HFFc6 (cell line): ENCODE measurements at places on chromosomes 3 and 15. TPM values are rescaled to one million over a fixed set of nuclear protein-coding genes. Genes with fewer than 3 reads are reported as not detected.

The GOLGA8T gene
- not detected in 3 replicates for total RNA-seq

The SPSB4 gene
- total RNA-seq: not detected in 3 replicates

The TLR9 gene
- not detected in 3 replicates for total RNA-seq

The TNFSF10 gene
- total RNA-seq: 0.31 TPM in 1 of 2 replicates, not detected in the other

The CCR3 gene
- not detected in 3 replicates for total RNA-seq

The FANCD2 gene
- 9.7 to 18.5 TPM (median 16.1 TPM) in 3 replicates for total RNA-seq

The LINGO1 gene
- total RNA-seq: 0.11 TPM in 1 of 3 replicates, not detected in the others

- H3K4me3 ChIP-seq: no peak overlapping the region
- H3K27ac ChIP-seq: no peak overlapping the region
- no peaks in the 10 kb centered on the region for H3K36me3 ChIP-seq
- DNase-seq: no peak
- no peaks in the 10 kb centered on the region for H3K27me3 ChIP-seq
These were observed 229.0 kb downstream of the OXSM start for GRCh38 chr3:26018889-26019288.

DNA sequence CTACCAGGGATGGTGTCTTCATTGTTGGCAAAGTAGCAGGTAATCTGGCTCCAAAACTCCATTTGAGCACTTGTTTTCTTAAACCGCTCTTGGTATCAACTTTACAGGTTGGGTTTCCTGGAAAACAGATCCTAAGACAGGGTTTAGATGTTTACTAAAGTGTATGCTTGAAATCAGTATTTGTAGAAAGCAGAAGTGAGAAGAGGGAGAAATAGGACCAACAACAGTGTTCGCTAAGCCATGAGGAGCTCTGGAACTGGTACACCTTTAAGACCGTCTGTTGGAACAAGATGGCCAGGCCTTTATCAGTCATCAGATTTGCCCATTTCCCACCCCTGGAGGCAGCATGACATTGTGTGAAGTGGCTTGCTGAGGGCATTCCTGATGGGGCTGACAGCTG, 171.0 kb upstream of the COL8A1 start:
- H3K4me3 ChIP-seq: no peak overlapping the region
- peaks cover under 1% of the 10 kb centered on the region; the same call in 1 of the 2 replicates for H3K4me1 ChIP-seq
- no peak overlapping the region for H3K27ac ChIP-seq
- H3K27me3 ChIP-seq: no peaks in the 10 kb centered on the region; the same call in none of the 2 replicates

DNA sequence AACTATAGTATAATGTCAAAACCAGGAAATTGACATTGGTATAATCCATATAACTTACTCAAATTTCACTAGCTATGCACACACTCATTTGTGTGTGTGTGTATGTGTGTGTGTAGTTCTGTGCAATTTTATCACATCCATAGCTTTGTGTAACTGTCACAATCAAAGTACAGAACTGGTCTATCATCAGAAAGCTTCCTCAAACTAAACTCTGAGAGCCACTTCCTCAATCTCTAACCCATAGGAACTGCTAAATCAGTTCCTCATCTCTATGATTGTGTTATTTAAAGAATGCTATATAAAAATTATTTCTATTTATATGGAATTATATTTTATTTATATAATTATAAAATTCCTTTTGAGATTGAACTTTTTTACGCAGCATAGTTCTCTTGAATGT, 18.1 kb downstream of the LNP1 start:
- H3K27me3 ChIP-seq: no peaks in the 10 kb centered on the region; the same call in 1 of the 2 replicates
- H3K4me1 ChIP-seq: no peaks in the 10 kb centered on the region
- no peak overlapping the region for H3K4me3 ChIP-seq
- H3K36me3 ChIP-seq: no peaks in the 10 kb centered on the region
- H3K27ac ChIP-seq: no peak overlapping the region

- no peak for DNase-seq
- no peaks in the 10 kb centered on the region for H3K36me3 ChIP-seq
- no peaks in the 10 kb centered on the region for H3K4me1 ChIP-seq
- H3K27me3 ChIP-seq: peaks cover 3% of the 10 kb centered on the region
- no peak overlapping the region for H3K4me3 ChIP-seq
- H3K27ac ChIP-seq: no peak overlapping the region
These were observed 265.3 kb upstream of the POU1F1 start for GRCh38 chr3:87541723-87542122.

DNA sequence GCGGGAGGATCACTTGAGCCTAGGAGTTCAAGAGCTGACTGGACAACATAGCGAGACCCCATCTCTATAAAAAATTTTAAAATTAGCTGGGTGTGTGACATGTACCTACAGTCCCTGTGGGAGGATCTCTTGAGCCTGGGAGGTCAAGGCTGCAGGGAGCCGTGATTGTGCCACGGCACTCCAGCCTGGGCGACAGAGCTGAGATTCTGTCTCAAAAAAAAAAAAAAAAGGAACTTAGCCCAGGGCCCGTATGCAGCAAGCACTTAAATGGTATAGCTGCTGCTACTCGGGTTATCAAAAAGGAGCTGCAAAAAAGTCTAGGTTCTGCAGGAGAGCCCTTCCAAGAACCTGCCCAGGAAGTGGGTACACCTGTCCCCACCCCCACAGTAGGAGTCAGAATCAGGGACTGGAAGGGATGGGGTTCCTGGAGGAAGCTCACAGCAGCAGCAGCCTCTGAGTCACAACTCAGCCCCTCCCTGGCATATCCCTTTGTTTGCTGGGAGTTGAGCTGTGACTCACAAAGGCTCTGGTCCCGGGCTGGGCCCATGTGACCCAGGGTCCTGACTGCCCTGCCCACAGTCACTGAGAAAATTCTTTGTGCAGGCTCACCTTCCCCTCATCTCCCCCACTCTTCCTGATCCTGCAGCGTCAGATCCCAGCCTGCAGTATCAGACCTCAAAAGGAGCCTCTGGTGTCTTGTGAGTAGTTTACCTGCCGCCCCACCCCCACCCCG, at the start of gene SPATA12:
Gene SPATA12 (plus strand): TSS at position 576 of the 733 bp plus-strand sequence. CDS start 13,031 bp downstream, outside the sequence.
- H3K27me3 ChIP-seq: peaks cover 8% of the 10 kb centered on the region
- peaks cover 9% of the 10 kb centered on the region for H3K4me1 ChIP-seq
- H3K4me3 ChIP-seq: no peak within 1 kb of the TSS
- H3K36me3 ChIP-seq: no peaks in the 10 kb centered on the region

DNA sequence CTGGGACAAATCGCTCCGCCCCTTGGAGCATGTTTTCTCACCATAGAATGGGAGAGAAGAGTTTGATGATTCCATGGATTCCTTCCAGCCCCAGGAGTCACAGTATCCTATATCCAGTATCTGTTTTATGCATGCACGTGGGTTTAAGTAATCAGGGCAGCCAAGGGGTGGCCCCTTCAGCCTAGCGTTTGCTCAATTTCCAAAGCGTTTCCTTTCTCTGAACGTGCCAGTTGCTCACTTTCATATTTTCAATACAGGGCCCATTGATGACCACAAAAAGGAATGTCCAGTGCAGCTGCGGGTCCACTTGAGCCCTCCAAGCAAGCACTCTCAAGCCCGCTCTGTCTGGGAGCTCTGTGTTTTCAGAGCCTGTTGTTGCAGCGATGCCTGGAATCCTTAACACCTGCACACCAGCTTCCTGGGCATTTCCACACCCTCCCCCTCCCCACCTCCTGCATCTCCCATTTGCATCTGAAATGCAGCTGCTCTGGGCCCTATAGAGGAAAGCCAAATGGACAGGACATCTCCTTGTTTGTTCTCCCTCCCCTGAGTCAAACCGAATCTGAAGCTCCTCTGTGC, 164.3 kb upstream of the LPP start:
- H3K4me1 ChIP-seq: peaks cover 72% of the 10 kb centered on the region
- DNase-seq: no peak
- no peak overlapping the region for H3K4me3 ChIP-seq
- H3K27ac ChIP-seq: no peak overlapping the region

GRCh38 chr15:46996359-46996758, 720.9 kb upstream of the SEMA6D start:
- no peaks in the 10 kb centered on the region for H3K4me1 ChIP-seq
- H3K27me3 ChIP-seq: no peaks in the 10 kb centered on the region
- no peak for DNase-seq

- H3K4me3 ChIP-seq: no peak overlapping the region
- H3K27ac ChIP-seq: no peak overlapping the region
- no peak for DNase-seq
- H3K27me3 ChIP-seq: no peaks in the 10 kb centered on the region
These were observed 196.2 kb upstream of the CFAP20DC start for GRCh38 chr3:59245859-59246501.

DNA sequence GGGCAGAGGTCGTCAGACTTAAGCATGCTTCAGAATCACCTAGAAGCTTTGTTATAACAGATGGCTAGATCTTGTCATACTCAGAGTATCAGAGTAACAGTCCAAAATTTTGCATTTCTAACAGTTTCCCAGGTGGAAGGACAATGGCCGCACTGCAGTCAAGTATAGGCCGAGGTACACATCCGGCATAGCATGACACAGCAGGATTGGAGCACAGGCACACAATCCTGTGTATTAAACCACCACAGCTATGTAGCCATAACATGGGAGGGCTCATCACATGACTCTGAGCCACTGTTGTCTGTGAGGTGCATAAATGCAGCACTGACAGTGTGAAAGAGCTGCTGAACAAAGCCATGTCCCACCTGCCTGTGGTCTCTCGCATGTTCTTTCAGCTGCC, 85.7 kb upstream of the RNF7 start:
- no peak for DNase-seq
- no peak overlapping the region for H3K4me3 ChIP-seq
- H3K4me1 ChIP-seq: peaks cover 16% of the 10 kb centered on the region
- H3K36me3 ChIP-seq: no peaks in the 10 kb centered on the region
- no peak overlapping the region for H3K27ac ChIP-seq

GRCh38 chr15:78131295-78132061, at the start of gene CIB2:
Gene CIB2 (minus strand): TSS chr15:78131445. CDS start chr15:78131215, 230 bp downstream.
- DNase-seq: no peak
- H3K27ac ChIP-seq: peak within 1 kb of the TSS; percentile 54
- peaks cover 8% of the 10 kb centered on the region for H3K27me3 ChIP-seq

DNA sequence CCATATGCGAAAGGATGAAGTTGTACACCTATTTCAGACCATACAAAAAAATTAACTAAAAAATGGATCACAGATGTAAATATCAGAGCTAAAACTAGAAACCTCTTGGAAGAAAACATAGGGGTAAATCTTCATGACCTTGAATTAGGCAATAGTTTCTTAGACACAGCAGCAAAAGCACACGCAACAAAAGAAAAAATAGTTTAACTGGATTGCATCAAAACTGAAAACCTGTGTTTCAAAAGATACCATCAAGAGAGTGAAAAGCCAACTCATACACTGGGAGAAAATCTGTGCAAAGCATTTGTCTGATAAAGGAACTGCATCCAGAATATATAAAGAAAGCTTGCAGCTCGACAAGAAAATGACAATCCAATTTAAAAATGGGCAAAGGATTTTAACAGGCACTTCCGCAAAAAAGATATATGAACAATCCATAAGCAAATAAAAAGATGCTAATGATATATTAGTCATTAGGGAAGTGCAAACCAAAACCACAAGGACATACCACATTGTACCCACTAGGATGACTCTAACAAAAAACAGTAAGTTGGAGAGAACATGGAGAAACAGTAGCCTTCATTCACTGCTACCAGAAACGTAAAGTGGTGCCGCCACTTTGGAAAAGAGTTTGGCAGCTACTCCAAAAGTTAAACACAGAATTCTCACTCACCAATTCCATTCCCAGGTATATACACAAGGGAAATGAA, 263.1 kb downstream of the ADAMTS17 start:
- no peaks in the 10 kb centered on the region for H3K27me3 ChIP-seq
- no peak overlapping the region for H3K27ac ChIP-seq
- no peaks in the 10 kb centered on the region for H3K4me1 ChIP-seq
- DNase-seq: no peak

DNA sequence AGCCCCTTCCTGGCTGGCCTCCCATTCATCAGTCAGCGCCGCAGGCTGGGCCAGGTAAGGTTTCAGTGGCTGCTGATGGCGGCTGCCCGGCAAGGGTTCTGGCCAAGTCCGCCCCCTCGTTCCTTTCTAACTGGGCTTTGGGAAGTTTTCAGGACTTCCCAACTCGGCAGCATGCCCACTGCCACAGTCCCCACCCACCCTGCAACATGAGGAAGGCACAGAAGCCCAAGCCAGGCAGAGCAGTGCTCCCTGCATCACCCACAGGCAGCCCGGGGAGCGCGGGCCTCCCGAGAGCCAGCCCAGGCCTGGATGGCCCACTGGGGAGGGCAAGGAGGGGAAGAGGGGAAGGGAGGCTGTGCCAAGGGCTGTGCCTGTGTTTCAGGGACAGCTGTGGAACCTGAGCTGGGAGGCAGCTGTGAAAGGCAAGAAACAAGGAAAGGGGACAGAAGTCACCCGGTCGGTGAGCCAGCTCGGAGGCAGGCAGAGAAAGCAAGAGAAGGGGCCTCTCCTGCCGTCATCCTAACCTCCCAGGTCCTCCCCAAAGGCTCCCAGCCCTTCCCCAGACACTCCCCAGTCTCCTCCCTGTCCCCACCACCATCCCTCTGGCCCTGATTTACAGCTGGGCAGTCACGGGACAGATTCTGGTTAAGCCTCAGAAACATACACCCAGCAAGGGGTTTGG, 73.9 kb downstream of the CPN2 start:
- H3K27me3 ChIP-seq: peaks cover 41% of the 10 kb centered on the region
- H3K4me1 ChIP-seq: peaks cover 11% of the 10 kb centered on the region; the same call in 1 of the 2 replicates
- no peaks in the 10 kb centered on the region for H3K36me3 ChIP-seq
- H3K4me3 ChIP-seq: no peak overlapping the region
- H3K27ac ChIP-seq: no peak overlapping the region

DNA sequence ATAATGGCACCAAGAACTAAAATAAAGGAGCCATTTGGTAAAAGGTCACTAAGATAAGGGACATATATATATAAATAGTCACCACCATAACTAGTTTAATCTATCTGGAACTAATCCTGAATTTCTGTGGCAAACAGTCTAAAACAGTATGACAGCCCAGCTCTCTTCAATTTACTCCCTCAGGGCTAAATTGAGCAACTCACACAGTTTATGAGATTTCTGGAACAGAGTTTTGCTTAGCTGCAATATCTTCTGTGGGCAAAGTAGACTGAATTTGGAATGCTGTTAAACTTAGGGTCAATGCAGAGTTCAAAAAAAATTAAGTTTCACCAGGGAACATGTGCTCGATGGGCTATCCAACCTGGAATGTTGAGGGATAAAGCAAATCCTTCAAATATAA, 70.1 kb upstream of the VEPH1 start:
- no peak overlapping the region for H3K27ac ChIP-seq
- no peaks in the 10 kb centered on the region for H3K36me3 ChIP-seq
- H3K4me1 ChIP-seq: peaks cover 31% of the 10 kb centered on the region
- no peak overlapping the region for H3K4me3 ChIP-seq
- peak; percentile 70 for DNase-seq

DNA sequence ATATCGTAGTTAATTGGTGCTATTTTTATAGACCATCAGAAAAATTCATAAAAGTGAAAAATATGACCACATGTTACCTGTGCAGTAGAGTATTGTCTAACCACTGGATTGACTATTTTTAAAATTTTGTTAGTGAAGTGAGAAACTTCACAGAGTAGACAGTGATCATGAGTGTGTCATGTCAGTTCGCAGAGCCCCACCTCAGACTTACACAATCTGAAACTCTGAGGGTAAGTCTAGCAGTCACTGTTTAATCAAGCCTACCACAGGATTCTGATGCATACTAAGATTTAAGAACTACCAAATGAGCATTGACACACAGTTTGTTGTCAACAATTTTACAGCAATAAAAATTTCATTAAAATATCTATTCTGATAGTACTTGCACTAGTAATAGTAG, 552.9 kb upstream of the SUCLG2 start:
- H3K27ac ChIP-seq: no peak overlapping the region
- no peaks in the 10 kb centered on the region for H3K27me3 ChIP-seq
- H3K36me3 ChIP-seq: no peaks in the 10 kb centered on the region
- DNase-seq: no peak
- no peaks in the 10 kb centered on the region for H3K4me1 ChIP-seq
